ENCODE measurements at places on chromosomes 16 and 17.

- no peak for DNase-seq
These were observed 236.5 kb downstream of the C16orf95 start for GRCh38 chr16:87080571-87081167.

DNA sequence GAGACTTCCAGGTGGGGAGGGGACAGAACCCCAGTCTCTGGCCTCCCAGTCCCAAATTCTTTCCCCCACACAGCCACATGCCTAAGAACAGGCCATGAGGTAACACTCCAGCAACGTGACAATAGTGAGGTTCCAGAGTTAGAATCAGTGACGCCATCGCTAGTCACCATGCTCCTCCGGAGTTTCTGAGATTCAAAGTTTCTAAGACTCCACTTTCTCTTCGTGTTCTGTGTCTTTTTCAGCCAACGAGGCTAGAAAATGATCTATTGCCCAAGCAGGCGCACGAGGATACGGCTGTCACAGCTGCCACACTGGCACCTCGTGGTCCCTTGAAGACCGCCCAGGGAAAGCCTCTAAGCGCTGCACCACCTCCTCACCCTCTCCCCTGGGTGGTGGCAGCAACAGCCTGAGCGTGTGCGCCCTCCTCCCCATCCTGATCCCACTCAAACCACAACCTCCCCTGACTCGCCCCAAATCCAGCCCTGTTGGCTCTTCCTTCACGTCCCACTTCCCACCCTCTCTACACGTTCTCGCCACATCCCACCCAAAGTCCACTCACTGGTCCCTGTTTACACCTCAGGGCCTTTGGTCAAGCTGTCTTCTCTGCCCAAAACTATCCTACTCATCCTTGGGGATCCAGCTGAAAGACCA is 1.0 kb downstream of the MCRIP1 start:
- no peak for DNase-seq

- DNase-seq = no peak
These were observed 26.9 kb upstream of the BAHCC1 start for GRCh38 chr17:81368161-81369022.

DNA sequence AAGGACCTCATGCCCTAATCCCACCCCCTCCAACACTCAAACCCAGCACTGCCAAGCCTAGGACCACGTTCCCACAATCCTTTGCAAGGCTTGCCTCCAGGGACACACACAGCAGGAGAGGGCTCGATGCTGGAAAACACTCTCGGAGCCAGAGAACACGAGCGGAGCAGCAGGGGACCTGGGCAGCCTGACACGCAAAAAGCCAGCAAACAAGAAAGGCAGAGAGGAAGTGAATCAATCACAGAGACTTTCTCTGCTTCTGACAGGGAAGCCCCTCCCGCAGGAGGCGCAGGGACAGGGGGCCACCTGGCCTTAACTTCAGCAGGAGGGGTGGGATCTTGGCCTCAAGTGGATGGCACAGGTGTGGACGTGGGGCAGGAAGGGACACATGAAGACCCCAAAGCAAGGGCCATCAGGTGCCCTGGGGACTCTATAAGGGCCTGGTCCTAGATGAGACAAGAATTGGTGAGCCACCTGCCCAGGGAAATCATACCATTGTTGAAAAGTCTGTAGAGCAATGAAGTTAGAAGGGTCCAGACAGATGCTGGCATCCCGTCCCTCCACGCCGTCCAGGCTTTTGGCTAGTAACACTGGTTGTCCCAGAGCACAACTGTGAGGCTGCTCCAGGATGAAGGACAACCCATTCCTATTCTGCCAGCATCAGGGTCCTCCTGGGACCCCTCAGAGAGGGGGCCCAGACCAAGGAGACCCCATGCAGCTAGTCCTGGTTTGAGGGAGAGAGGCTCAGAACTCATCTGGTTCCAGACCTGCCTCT is 2.2 kb downstream of the SDK2 start:
- DNase-seq = no peak

- peak; percentile 73 for DNase-seq
These were observed 67.2 kb upstream of the LYRM9 start for GRCh38 chr17:27960183-27960849.

- no peak for DNase-seq
These were observed 30.3 kb upstream of the RPH3AL start for GRCh38 chr17:382644-383533.

- DNase-seq = no peak
These were observed 53.8 kb upstream of the SLC25A19 start for GRCh38 chr17:75342996-75343395.

DNA sequence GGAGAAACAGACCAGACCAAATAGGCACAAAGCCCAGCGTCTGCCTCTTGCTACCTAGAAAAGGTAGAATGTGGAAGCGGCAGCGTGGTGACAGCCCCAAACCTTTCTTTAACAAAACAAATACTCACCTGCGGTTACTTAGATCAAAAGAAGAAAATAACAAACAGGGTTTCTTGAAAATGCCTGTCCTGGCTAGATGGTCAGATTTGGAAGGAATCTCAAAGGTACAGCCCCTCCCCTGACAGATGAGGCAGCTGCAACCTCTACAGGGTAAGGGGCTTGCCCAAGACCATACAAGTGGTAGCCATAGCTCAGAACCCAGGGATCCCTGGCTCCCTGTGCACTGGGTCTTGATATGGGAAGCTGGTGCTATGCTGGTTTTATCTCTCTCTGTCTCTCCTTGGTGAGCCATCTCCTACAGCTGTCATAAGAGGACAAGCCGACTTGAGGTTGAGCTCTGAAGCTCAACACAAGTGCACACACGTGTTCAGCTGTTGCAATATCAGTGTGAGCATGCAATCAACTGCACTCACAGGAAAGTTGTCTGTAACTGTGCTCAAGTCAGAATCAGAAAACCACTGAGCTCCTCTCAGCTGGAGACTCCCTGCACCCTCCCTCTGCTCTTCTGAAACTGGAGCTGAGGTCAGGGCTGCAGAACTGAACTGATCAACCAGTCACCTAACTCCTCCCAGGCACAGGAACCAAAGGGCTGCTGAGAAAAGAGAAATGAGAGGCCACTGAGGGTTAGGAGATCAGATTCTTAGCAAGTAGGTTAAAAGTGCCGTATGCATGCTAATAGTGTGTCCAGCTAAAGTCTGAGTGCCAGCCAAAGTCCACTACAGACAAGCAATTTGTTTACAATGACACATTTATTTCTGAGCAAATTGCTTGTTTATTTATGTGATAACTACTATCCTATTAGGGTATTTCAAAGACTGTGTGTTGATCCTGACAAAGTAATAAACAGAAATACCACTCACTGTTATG is 6.1 kb upstream of the RNF157 start:
- no peak for DNase-seq

- no peak for DNase-seq
These were observed 44.0 kb downstream of the CCDC182 start for GRCh38 chr17:57701124-57701523.

- DNase-seq = no peak
These were observed 75.7 kb upstream of the KSR1 start for GRCh38 chr17:27380551-27380950.

- no peak for DNase-seq
These were observed 12.9 kb downstream of the HEATR6 start for GRCh38 chr17:60065867-60066266.

- peak; percentile 58 for DNase-seq
These were observed 1.7 kb downstream of the KANSL1 start for GRCh38 chr17:46191322-46192188.

- no peak for DNase-seq
These were observed 650.6 kb upstream of the SALL1 start for GRCh38 chr16:51801635-51802034.

DNA sequence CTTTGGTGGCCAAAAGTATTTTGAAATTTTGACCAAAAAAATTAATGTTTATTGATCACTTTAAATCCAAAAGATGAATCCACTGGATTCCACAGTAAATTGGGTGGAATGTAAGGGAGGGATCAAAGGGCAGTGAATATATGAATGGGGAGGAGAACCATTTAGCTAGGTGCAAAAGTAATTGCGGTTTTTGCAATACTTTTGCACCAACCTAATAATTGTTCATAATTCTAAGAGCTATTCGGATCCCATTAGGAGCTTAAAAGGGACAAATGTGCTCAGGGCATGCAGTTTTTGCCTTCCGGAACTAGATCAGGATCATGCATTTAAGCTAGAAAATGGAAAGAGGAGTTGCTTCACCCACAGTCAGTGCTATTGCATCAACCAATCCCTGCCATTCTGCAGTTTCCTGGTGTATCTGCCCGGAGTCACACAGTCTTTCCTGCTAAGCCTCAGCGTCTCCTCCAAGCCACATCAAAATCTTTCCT is at the start of gene LPO:
TSS of gene LPO (plus strand) at position 438 of the 488 bp plus-strand sequence. CDS start 4,396 bp downstream, outside the sequence.
- DNase-seq = no peak

DNA sequence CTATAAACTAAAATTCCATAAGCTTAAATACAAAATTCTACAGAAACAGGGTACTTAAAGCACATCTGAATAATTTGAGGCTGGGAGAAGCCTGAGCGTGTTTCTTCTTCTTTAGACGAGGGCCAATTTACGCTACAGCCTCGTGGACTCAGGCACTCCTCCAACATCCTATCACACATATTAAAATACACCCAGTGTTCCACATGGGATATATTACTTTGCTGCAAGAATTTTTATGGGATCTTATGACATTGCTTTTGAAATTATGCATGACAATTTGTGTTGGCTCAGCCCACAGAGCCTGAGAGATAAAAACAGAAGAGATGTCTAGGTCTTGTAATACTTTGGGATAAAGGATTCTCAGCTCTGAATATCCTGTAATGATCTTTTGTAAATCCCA is 3.5 kb upstream of the TANGO6 start:
- DNase-seq = no peak

GRCh38 chr16:27107185-27107592 is 40.5 kb downstream of the C16orf82 start:
- DNase-seq = no peak

DNA sequence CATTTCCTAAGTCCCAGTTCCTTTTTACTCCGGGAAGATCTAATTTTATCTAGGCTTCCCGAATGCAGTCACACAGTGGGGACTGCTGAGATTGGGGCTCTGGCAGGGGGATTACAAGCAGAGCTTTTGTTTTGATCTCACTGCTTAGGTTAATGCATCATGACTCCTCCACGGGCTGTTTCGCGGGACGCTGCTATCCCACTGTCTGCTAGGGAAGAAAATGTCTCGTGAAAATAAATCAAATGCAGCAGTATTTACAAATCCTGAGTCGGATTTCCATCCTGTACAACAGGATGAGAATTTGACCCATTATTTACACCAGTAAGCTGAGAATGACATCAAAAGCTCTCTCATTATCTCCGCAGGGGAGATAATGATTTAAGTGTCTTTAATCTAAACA is 83.8 kb downstream of the CDH11 start:
- DNase-seq = no peak

DNA sequence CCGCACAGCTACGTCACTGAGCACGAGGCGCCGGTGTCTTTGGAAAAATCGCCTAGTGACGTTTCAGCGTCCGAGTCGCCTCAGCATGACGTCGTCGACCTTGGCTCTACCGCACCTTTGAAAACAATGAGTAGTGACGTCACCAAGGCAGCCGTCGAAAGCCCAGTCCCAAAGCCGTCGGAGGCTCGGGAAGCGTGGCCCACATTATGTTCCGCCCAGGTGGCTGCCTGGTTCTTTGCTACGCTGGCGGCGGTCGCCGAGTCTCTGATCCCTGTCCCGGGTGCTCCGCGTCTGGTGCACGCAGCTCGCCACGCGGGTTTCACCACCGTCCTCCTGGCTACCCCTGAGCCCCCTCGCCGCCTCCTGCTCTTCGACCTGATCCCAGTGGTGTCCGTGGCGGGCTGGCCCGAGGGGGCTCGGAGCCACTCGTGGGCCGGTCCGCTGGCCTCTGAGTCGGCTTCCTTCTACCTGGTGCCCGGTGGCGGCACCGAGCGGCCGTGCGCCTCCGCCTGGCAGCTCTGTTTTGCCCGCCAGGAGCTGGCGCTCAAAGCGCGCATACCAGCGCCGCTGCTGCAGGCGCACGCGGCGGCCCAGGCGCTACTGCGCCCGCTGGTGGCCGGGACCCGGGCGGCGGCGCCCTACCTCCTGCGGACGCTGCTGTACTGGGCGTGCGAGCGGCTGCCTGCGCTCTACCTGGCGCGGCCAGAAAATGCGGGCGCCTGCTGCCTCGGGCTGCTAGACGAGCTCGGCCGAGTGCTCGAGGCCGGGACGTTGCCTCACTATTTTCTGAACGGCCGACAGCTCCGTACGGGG is 1.5 kb downstream of the TMEM102 start:
- DNase-seq = peak; percentile 75

DNA sequence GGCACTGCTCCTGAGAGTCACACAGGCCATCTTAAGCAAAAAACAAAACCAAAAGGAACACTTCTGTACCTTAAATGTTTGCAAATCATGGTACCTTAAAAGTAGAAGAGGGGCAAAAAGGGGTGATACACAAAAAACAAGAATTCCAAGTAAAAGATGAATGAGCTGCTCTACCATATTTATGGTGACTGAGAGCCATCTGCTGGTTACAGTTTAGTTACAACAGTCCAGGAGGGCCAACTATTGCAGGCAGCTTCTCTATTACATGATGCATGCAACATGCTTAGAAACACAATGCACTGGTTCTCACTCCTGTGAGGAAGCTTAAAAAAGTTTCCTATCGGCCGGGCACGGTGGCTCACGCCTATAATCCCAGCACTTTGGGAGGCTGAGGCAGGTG is 53.5 kb downstream of the STX8 start:
- DNase-seq = no peak

GRCh38 chr17:17783825-17784656 is 52.7 kb downstream of the SREBF1 start:
- no peak for DNase-seq

- DNase-seq = peak; percentile 55
These were observed 136.9 kb downstream of the KCNJ12 start for GRCh38 chr17:21513012-21513570.

DNA sequence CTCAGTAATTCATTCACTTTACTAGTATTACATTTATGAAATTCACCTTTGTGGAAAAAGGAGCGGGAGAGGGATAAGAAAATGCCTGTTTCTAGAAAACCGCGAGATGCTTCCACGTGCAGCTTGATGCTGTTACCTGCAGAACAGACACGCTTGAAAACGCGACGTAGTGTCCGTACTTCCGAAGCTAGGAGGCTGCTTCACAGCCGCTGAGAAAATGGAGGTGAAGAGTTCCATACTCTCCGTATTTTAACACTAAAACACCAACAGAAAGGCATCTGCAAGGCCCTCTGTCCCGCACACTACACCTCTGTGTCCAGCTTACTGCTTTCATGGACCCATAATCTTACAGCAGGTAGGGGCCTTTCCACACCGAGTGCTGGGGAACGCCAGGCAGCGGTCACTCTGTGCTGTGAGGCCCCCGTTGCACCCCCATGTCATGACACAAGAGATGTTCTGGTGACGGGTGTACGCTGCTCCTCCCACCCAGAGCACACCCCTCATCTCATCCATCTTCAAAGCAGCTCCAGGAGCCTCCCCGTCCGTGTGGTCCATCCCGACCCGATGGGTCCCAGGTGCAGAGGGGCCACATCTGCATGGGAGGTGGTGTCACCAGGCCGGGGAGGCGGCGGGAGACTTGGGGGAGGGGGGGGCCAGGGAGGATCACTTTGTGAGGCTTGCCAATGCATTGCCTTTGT is 40.4 kb downstream of the USP22 start:
- no peak for DNase-seq

GRCh38 chr17:82228842-82229697 is at the start of gene SLC16A3:
Gene SLC16A3 (plus strand): TSS chr17:82229042. CDS start chr17:82236009, 6,967 bp downstream.
- peak; percentile 76 for DNase-seq
